Tibial artery (tissue), 4 donors: ENCODE measurements at places on chromosomes 5 and 9.

DNA sequence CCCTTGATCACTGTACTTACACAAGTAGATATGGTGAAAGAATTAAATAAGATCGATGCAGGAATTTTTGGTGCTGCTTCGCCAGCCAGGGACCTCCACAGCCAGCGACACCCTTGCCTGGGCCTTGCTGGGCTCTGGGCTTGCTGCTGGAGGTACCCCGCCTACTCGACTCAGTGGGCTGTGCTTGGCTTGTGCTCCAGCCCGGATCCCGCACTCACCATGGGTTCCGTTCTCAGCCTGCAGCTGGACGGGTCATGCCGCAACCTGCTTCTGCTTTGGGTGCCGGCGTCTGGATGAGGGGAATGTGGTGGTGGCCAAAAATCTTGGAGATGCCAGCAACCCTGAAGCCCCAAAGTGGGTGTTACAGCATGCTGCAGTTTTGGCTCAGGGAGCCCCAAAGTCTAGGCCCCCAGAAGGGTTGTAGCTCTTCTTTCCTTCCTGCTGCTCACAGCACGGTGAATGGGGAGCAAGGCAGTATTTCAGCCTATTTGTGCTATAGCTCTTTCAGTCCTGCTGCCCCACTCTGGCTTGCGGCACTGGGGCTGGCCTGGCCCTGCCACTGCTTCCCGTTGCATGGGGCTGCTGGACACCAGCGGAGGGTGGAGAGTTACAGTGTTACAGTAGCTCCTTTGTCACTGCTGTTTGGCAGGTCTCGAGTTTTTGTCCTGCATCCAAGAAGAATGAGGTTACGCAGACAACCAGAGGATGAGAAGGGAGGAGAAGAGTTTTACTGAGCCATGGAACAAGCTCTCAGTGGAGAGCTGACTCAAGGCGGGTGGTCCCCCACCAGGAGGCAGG lies 48.0 kb downstream of the TARS1 start:
- H3K4me1 ChIP-seq, result no peaks in the 10 kb centered on the region
- no peaks in the 10 kb centered on the region for H3K36me3 ChIP-seq
- H3K27ac ChIP-seq, result no peak overlapping the region
- no peak for DNase-seq
- H3K4me3 ChIP-seq, result no peak overlapping the region
- no peaks in the 10 kb centered on the region for H3K27me3 ChIP-seq

- H3K4me1 ChIP-seq, result peaks cover 6% of the 10 kb centered on the region
- H3K4me3 ChIP-seq, result peak overlapping the region; percentile 69
- H3K27me3 ChIP-seq, result no peaks in the 10 kb centered on the region
- DNase-seq, result no peak
- H3K27ac ChIP-seq, result peak overlapping the region; percentile 72
- no peaks in the 10 kb centered on the region for H3K36me3 ChIP-seq
Observed at GRCh38 chr5:88269222-88269771, 652 bp upstream of the TMEM161B start.

GRCh38 chr5:89275066-89275855 lies 392.3 kb upstream of the MEF2C start:
- no peaks in the 10 kb centered on the region for H3K36me3 ChIP-seq
- no peaks in the 10 kb centered on the region for H3K27me3 ChIP-seq
- no peaks in the 10 kb centered on the region for H3K4me1 ChIP-seq
- DNase-seq, result no peak

- peaks cover 4% of the 10 kb centered on the region for H3K4me1 ChIP-seq
- DNase-seq, result no peak
- no peaks in the 10 kb centered on the region for H3K36me3 ChIP-seq
Observed at GRCh38 chr9:108272349-108272899, 583.4 kb downstream of the ACTL7B start.

DNA sequence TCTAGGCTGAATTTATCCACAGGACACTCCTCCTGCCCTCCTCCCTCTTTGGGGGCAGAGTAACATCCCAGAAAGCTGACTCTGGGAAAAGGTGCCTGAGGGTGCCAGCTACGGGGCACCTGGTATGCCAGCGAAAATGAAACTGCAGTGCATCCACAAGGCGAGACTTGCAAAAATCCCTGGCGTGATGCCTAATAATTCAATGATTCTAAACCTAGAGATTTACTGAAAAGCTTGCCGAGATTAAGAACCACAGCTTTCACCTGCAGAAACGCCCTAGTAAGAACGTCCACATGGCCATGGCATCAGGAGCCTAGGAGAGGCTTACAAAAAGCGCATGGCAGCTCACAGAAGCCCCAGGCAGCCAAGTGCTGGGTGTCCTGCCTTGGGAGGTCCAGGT lies 20.9 kb downstream of the CCNJL start:
- no peaks in the 10 kb centered on the region for H3K27me3 ChIP-seq
- no peak overlapping the region for H3K27ac ChIP-seq
- DNase-seq, result no peak
- no peaks in the 10 kb centered on the region for H3K36me3 ChIP-seq
- H3K4me1 ChIP-seq, result peaks cover 17% of the 10 kb centered on the region
- no peak overlapping the region for H3K4me3 ChIP-seq

GRCh38 chr9:93132287-93132927 lies 1.6 kb downstream of the NINJ1 start:
- no peaks in the 10 kb centered on the region for H3K36me3 ChIP-seq
- DNase-seq, result peak; percentile 77
- peak overlapping the region; percentile 98 for H3K27ac ChIP-seq
- H3K4me3 ChIP-seq, result peak overlapping the region; percentile 82

DNA sequence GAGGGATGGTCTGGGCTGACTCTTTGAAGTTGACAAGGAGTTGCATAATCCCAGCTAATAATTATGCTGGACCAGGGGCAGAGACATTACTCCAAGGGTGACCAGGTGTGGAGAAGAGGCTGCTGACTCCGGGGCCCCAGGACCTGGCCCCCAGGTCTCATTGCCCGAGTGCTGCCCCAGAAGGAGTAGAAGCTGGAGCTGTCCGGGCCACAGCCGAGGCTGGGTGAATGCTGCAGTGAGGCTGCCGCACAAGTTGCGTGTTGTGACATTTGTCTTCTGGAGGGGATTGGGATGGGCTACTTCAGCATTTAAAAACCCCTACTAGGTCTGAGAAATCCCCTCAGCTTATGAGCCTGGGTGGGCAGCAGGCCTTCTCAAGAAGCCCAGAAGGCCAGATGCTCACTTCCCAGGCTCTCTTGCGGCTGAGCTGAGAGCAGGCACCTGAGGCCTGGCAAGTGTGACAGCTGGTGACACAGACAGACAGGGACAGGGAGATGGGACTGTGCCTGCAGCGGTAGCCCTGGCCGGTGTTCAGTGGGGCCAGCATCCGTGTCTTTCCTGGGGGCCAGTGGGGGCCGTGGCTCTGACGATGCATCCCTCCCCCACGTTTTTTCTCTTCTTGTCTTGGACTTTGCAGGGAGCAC lies 122.8 kb downstream of the KCNIP1 start:
- H3K27ac ChIP-seq, result no peak overlapping the region
- H3K27me3 ChIP-seq, result peaks cover 13% of the 10 kb centered on the region
- no peak overlapping the region for H3K4me3 ChIP-seq
- peaks cover 9% of the 10 kb centered on the region for H3K4me1 ChIP-seq
- DNase-seq, result no peak

DNA sequence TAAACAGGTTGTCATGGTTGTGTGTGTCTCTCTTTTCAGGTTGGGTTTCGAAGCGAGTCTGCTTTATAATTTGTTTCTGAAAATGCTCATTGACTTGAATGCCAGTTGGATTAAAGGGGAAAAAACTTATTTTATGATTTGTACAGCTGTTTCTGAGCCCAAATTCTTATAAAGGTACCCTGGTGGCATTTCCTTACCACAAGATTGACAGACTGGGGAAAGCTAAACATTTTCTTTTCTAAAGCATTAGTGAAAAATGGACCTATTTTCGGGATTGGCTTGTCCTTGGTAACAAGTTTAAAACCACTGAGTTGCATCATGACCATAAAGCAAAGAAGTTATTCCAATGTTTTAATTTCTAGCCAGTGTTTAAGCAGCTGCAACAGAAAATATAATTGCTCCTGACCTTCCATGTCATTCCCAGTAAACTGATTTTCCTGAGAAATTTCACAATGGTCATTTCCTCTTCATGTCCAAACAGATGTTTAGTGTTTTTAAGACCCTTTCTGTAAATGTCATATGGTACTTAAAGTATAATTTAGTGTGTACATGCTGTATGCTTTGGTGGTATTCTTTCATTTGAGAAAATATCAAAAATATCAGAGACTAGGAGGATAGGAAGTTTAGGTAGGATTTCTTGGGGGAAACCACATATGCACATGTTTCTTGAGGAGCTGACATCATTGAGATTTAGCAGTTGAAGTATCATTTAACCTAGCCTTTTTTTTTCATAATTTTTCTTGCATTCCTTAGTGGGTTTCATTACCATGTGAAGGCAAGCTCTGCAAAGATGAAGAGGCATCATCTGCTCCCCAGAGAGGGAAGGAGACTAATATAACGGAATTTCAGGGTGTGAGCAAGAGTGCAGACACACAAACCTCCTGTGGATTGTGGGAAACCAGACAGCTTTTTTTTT lies 667.1 kb upstream of the RGMB start:
- no peaks in the 10 kb centered on the region for H3K4me1 ChIP-seq
- no peak for DNase-seq

DNA sequence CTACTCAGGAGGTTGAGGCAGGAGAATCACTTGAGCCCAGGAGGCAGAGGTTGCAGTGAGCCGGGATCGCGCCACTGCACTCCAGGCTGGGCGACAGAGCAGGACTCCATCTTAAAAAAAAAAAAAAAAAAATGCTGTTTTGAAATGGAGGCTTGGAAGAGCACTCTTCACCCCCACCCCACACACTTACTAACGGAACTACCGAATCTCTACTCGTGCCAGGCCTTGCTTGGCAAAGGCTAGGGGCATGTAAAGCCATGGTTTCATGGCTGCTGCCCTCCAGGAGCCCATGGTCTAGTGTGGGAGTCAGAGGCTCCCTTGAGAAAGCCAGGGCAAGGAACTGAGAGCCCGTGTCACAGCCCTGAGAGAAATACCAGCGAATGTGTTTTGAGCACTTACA lies 21.3 kb downstream of the PCDHGC5 start:
- no peaks in the 10 kb centered on the region for H3K4me1 ChIP-seq
- DNase-seq, result no peak
- H3K27ac ChIP-seq, result peak overlapping the region; percentile 91
- H3K4me3 ChIP-seq, result no peak overlapping the region
- H3K27me3 ChIP-seq, result no peaks in the 10 kb centered on the region
- peaks cover 27% of the 10 kb centered on the region for H3K36me3 ChIP-seq

GRCh38 chr9:9002826-9003583 lies 1203.4 kb upstream of the DMAC1 start:
- no peak overlapping the region for H3K27ac ChIP-seq
- no peaks in the 10 kb centered on the region for H3K36me3 ChIP-seq
- H3K4me1 ChIP-seq, result no peaks in the 10 kb centered on the region
- no peaks in the 10 kb centered on the region for H3K27me3 ChIP-seq
- DNase-seq, result no peak

GRCh38 chr5:96348536-96348935 lies 84.5 kb downstream of the PCSK1 start:
- no peaks in the 10 kb centered on the region for H3K4me1 ChIP-seq
- no peaks in the 10 kb centered on the region for H3K36me3 ChIP-seq
- no peak overlapping the region for H3K4me3 ChIP-seq
- no peaks in the 10 kb centered on the region for H3K27me3 ChIP-seq

GRCh38 chr9:129341171-129341986 lies 163.3 kb upstream of the IER5L start:
- H3K27ac ChIP-seq, result no peak overlapping the region
- H3K27me3 ChIP-seq, result no peaks in the 10 kb centered on the region
- H3K36me3 ChIP-seq, result no peaks in the 10 kb centered on the region
- no peak overlapping the region for H3K4me3 ChIP-seq

- H3K4me1 ChIP-seq, result no peaks in the 10 kb centered on the region
- H3K27me3 ChIP-seq, result no peaks in the 10 kb centered on the region
- no peak overlapping the region for H3K4me3 ChIP-seq
Observed at GRCh38 chr5:19285286-19285685, 702.7 kb downstream of the CDH18 start.

- no peaks in the 10 kb centered on the region for H3K36me3 ChIP-seq
- no peak for DNase-seq
Observed at GRCh38 chr9:95570150-95570549, 53.4 kb upstream of the PTCH1 start.

DNA sequence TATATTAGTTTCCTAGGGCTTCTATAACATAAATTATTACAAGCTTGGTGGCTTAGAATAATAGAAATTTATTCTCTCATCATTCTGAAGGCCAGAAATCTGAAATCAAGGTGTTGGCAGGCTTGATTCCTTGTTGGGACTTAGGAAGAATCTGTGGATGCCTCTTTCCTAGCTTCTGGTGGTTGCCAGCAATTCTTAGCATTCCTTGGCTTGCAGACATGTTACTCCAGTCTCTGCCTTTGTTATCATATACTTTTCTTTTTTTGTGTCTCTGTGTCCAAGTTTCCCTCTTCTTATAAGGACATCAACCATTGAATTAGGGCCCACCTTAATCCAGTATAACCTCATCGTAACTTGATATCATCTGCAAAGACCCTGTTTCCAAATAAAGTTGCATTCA lies 31.4 kb downstream of the CTNNA1 start:
- peaks cover 46% of the 10 kb centered on the region for H3K4me1 ChIP-seq
- no peaks in the 10 kb centered on the region for H3K27me3 ChIP-seq
- H3K36me3 ChIP-seq, result peaks cover 7% of the 10 kb centered on the region
- H3K27ac ChIP-seq, result no peak overlapping the region

- no peaks in the 10 kb centered on the region for H3K27me3 ChIP-seq
- peaks cover 50% of the 10 kb centered on the region for H3K36me3 ChIP-seq
- H3K4me1 ChIP-seq, result no peaks in the 10 kb centered on the region
- DNase-seq, result no peak
Observed at GRCh38 chr9:76637416-76637815, 126.8 kb upstream of the PCA3 start.

DNA sequence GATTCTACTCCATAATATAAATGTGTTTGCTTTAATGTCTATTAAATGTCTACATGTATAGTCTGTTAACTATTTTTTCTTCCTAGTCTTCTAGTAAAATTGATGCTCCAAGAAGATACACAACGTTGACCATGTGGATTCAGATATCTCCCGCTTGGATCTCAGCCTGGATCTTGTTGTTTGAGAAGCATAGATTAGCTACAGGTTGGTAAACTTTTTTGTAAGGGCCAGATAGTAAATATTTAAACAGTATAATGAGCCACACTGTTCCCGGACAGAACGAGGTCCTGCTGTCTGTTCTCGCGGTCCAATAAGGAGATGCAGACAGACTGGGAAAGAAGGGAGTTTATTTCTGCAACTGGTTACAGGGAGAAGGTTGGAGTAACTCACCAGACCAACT lies 86.2 kb upstream of the IL12B start:
- no peak for DNase-seq
- no peak overlapping the region for H3K4me3 ChIP-seq
- no peaks in the 10 kb centered on the region for H3K4me1 ChIP-seq
- H3K36me3 ChIP-seq, result no peaks in the 10 kb centered on the region
